ENCODE measurements at places on chromosomes 4 and X.

GRCh38 chr4:951594-952468 is 19.6 kb downstream of the TMEM175 start:
- no peak for DNase-seq

- no peak for DNase-seq
Observed at GRCh38 chr4:69800599-69800998, 40.2 kb upstream of the SULT1B1 start.

DNA sequence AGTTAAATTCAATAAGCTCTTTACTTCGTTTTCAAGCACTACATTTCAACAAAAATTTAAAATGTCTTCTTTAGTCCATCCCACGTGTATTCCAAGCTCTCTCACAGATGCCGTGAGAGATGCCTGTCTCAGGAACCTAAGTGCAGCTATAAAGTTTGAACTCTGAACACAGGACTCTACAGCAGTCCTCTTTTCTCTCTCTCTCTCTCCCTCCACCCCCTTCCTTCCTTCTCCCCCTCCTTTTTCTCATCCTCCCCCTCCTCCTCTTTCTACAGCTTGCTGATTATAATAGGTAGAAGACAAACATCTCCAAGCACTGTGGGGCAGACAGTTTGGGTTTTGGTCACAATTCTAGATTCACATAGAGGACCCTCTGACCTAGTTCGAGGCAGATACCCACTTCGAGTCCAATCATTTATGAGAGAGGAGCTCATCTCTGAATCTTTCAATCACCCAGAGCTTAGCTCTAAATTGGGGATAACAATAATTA is 31.5 kb upstream of the DCLK2 start:
- DNase-seq: no peak

GRCh38 chr4:65546882-65547416 is 123.3 kb downstream of the EPHA5 start:
- DNase-seq: no peak

DNA sequence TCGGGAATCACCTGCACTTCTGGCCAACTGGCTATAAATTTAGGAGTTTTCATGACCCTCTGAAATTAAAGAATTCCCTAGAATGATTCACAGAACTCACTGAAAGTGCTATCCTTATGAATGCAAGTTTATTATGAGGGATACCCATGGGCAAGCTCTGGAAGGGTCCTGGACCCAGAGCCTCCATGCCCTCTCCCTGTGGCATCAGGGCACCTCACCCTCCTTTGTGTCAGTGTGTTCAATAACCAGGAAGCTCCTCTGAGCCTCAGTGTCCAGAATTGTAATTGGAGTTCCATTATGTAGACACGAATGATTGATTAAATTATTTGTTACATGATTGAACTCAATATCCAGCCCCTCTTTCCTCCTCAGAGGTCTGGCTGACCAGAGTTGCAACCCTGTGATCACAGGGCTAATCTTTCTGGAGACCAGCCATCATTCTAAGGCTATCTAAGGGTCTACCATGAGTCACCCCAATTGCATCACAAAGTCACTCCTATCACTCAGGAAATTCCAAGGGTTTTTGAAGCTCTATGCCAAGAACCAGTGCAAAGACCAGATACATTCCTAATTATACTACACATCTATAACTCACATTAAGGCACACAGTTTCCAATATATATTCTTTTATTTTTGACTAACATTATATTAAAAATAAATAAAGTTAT is 8.9 kb downstream of the ANXA3 start:
- DNase-seq: no peak

- DNase-seq: no peak
Observed at GRCh38 chr4:30754021-30754420, 33.9 kb downstream of the PCDH7 start.

DNA sequence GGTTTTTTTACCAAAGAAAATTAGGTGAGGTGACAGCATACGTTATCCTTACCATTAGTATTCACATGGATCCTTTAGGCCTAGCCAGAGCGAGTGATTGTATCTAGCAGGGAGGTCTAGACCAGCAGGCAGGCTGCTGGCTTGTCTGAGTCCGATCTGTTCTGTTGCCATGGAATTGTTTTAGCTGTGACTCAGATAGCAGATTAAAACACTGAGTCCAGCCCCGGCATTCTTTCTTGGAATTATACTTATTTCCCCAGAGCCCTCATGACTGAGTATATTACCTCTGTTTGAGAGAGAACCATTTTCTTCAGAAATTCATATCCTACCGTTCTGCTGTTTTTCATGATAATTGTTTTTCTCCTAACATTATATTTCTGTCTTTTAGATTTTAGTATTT is 37.4 kb downstream of the OCRL start:
- DNase-seq: no peak

DNA sequence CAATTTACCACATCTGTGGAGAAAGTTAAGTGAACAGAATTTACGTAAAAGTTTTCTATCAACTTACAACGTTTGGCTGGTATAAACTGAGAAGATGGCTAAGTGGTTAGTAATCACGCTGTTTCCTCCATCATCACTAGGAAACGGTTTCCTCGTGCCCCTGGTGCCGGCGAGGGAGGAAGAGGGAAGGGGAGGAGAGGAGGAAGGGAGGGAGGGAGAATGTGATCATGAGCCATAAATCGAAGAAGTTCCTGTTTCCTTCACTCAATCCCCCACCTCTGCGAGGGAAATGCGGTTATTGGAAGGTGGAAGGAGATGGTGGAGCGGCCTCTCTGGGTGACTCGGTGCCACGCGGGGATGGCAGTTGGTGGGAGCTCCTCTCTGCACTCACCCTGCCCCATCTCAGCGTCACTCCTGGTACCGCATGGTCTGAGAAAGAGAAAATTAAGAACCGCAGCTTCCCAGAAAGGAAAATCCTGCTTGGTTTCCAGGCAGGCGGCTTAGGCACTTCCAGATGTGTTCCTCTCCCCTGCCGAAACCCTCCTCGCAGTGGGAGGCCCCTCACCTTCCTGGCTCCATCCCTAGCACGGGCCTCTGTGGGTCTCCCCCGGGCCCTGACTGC is 216.8 kb downstream of the AFAP1 start:
- DNase-seq: no peak

GRCh38 chr4:115430024-115430423 is 316.6 kb upstream of the NDST4 start:
- DNase-seq: no peak

DNA sequence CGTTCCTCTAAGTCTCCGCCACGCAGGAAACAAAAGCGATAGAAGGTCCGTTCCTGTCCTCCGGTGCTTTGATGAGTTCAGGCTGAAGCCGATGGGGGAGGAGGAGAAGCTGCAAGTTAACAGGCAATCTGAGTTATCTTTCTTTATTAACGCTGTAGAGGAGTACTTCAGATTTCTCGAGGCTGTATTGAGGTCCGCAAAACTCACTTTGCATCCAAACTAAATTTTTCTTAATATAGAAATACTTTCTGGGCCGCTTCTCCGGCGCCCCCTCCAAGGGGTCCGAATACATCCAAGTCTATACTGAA is 395 bp upstream of the SOWAHB start:
- no peak for DNase-seq

GRCh38 chr4:156223985-156224384 is 270.3 kb upstream of the CTSO start:
- no peak for DNase-seq
